NCI-H187 (cell line): ENCODE measurements at places on chromosomes 16 and 17.
A peak's percentile ranks its signal among the peaks of the same experiment; 100 is the strongest.

DNA sequence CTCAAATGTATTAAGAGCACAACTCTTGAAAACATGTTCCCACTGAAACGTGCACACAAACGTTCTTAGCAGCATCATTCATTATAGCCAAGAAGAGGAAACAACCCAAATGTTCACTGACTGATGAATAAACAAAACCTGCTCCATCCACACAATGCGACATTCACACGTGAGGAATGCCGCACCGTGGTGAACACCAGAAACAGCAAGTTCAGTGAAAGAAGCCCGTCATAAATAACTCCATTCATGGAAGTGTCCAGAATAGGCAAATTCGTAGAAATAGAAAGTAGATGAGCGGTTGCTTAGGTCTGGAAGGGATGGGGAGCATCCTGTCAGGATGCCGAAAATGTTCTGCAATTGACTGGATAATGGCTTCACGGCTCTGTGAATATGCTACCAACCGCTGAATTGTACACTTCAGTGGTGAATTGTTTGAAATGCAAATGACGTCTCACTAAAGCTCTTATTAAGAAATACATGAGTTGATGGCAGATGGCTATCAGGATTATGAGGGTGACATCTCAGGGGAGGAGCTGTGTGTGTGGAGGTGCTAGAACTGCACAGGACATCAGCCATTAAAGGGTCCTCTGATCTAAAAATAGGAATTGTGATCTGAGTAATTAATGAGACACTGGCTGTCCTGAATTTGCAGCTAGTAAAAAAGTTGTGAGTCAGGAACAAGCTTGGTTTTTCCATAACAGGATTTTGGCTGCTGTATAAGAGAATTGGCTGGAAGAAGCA, 771.0 kb downstream of the KCNJ18 start:
- DNase-seq: no peak

DNA sequence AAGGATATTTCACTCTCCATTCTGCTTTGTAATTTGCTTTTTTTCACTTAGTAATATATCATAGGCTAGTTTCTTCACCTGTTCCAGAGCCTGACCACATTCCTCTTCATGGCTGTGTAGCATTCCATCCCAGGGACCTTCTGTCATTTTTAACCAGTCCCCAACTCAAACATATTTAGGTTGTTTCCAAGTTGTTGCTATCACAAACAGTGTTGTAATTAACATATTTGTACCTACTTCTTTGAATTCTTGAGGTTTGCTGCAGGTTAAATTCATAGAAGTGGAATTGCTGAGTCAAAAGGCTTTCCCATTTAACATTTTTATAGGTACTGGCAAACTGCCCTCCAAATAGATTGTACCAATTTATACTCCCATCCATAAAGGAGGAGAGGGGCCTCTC, 65.1 kb upstream of the MED9 start:
- DNase-seq: no peak

DNA sequence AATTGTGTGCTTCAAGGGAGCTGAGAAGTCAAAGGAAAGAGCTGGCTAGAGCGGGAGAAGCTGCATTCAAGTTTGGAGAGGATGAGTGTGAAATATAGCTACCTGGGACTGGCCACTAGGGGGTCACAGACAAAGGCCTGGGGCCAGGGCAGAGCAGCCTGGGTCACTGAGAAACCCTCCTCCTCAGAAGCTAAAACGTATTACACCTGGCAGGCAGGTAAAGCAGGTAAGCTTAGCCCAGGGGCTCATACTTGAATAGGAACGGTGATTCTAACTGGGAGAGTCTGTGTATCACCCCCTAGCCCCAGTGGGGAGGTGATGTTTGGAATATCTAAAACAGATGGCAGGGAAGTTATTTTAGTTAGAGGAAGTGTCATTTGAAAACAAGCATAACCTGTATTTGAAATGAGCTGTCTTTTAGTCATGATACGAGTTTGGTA, 6.8 kb downstream of the KRT37 start:
- no peak for DNase-seq

DNA sequence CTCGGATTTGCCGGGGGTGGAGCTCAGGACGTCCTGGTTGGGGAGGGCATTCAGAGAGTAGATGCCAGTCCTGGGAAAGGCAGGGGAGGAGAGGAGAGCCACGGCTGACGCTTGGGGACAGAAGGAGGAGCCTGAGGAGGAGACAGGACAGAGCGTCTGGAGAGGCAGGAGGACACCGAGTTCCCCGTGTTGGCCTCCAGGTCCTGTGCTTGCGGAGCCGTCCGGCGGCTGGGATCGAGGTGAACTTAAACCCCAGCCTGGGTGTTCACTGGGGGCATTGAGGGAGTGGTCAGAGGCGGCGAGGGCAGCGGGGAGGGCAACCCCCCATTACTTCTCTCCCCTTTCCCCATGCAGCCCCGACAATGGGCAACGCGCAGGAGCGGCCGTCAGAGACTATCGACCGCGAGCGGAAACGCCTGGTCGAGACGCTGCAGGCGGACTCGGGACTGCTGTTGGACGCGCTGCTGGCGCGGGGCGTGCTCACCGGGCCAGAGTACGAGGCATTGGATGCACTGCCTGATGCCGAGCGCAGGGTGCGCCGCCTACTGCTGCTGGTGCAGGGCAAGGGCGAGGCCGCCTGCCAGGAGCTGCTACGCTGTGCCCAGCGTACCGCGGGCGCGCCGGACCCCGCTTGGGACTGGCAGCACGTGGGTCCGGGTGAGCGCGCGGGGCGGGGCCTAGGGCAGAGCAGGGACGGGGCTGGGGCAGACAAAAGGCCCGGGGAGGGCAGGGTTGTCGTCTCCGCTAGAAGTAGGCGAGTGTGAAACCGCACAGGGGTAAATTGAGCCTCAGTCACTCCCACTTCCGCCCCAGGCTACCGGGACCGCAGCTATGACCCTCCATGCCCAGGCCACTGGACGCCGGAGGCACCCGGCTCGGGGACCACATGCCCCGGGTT, 3.7 kb downstream of the NOL3 start:
- peak; percentile 33 for DNase-seq

GRCh38 chr16:56125922-56126321, 65.4 kb upstream of the GNAO1 start:
- DNase-seq: no peak

DNA sequence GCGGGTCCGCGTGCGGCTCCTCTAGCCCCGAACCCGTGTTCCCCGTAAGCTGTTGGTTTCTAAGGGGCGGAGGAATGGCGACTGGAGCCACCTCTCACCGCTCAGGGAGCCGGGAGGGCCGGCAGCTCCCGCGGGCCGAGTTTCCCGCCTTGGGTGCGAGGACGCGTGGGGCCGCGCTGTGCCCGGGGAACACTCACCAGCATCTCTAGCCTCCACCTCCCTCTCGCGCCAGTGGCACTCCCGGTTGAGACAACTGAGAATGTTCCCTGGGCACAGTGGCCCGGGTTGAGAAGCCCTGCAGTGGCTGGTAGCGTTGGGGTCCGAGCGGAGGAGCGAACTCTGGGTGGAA, 560 bp downstream of the TELO2 start:
- no peak for DNase-seq

DNA sequence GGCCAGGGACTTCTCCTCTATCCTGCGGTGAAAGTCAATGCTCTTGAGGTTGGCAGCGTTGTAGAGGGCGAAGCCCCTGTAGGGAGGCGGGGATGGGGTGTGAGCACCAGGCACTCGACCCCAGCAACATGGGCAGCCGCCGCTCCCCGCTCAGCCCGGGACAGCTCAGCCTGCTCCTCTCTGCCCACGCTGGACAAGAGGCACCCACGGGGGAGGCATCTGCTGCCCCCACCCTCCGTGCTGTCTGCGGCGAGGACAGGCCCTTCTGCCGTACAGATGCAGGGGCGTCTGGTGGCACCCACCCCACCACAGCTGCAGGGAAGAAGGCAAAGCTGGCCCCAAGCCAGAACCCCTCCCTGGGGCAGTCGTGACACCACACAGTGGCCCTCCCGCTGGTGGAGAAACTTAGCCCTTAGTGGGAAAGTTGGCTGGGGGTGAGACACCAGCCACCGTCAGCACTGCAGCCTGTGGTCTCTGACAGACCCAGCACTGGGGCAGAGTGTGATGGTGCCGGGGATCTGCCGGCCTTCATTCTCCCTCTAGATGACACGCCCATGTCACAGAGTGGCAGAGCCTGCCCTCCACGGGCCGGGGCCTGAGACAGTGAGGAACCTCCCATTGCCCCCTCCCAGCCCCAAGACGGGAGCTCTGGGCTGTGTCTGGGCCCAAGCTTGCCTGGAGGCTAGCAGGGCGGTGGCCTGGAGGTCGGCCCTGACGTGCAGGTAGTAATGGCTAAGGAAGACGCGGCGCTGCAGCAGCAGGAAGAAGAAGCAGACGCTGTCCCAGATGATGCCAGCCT, 19.5 kb downstream of the CTU2 start:
- DNase-seq: no peak

GRCh38 chr17:49556223-49556943, 19.3 kb upstream of the NXPH3 start:
- peak; percentile 10 for DNase-seq

DNA sequence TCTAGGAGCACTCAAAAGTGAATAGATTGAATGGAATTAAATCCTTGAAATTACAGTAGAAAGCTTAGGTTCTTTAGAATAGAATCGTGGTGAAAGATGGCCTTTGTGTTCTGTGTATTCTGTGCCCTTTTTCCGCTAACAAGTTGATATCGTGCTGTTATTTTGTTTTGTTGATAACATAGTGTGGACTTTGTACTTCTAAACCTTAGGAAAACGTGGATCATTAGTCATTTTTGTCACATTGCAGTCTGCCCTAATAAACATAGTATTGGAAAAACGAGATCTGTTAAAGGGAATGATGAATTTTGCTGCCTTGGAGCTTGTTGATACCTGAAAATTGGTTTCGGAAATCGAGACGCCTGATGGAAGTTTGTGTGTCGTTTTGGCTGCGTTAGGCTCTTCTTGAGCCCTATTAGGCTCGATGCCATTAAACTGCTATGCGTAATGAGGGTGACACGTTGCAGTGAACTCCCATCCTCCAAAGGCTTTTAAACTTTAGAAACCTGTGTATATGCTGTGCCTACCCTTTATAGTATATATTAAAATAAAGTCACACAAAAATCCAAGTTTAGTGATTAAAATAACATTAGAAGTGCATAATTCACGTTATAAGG, 145.7 kb downstream of the PRKCA start:
- DNase-seq: no peak

GRCh38 chr16:14196539-14196938, 125.4 kb downstream of the MRTFB start:
- no peak for DNase-seq

DNA sequence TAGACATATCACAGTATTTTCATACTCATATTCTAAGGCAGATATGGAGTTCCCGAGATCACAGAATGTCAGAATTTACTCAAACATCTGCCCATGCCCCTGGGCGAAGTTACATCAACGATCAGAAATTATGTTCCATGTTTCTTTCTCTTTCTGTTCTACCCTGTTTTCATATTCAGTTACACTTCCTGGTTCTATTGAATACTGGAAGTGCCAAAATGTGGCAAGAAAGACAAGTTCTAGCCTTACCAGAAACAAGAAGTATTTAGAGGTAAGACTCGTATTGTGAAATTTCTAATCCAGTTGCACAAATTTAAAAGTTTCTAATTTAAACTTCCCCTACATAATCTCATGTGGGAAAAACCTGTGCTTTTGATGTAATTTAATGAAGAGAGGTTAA, 36.1 kb downstream of the KCNJ2 start:
- DNase-seq: no peak

DNA sequence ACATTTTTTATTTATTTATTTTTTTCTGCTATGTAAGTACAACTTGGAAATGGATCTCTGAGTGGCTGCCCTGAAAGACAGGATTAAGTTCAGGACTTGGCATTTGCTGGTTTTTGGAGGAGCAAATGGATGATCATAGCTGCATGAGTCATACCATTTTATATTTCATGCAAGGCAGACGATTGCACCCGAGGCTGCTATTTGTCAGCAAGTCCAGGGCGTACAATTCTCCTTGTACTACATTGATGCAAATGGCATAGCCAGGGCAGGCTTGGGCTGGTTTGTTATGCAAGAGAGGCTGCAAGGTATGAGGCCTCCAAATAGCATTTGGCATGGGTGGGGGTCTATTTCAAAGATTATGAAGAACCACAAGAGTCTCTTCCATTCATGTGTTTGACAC, 81.2 kb upstream of the CACNG3 start:
- no peak for DNase-seq

DNA sequence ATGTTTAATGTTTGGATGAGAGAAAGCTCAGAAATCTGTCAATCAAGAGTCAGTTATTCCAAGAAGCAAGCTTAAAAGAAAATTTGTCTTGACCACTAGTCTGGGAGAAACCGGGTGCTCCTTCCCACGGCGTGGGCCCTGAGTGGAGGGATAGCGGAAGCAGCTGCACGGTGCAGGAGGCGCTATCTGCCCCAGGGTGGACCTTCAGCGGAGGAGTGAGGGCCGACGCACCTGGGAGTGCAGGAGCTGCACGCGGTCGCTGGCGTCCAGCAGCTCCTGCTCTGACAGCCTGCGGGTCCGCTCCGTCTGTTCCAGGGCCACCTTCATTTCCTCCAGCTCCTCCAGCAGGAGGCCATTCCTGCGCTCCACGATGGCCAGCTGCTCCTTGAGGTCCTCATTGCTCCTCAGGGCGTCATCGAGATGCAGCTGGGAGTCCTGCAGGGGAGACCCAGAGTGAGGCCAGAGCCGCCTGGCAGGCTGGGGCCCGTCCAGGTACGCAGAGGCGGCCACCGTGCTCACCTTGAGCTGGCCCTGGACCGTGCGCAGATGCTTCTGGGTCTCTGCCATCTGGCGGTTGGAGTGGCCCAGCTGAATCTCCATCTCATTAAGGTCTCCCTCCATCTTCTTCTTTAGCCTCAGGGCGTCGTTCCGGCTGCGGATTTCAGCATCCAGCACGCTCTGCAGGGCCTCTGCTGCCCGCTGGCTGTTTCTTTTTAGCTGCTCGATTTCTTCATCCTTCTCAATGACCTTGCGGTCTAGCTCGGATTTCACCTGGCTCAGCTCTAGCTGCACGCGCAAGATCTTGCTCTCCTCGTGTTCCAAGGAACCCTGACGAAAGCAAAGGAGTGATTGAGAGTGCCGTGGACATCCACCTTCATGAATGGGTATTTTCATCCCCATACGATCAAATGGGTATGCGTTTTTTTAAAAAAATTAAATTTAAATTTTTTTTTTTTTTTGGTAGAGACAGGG, 63.5 kb downstream of the MYH13 start:
- DNase-seq: no peak

DNA sequence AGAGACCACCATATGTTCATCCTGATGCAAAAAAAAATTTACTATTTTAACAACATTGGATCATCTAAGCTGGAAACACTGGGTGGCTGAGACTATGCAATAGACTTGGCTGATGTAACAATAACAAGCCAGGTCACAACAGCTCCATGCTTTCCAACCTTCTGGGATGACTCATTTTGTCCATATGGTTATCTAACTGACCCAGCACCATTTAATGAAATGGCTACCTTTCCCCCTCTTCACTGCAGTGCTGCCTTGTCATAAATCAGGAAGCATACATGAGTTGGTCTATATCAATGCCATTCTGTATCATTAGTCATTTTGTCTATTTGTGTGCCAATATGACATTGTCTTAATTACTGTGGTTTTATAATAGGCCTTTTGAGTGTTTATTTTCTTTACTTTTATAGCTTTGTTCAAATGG, 217.6 kb upstream of the KCNJ16 start:
- DNase-seq: no peak
